ENCODE measurements at places on chromosomes 3 and 15. TPM values are rescaled to one million over a fixed set of nuclear protein-coding genes. Genes with fewer than 3 reads are reported as not detected.

The ITGA11 gene
- 29.6 TPM for total RNA-seq

The RPUSD2 gene
- 13.1 TPM for total RNA-seq

DNA sequence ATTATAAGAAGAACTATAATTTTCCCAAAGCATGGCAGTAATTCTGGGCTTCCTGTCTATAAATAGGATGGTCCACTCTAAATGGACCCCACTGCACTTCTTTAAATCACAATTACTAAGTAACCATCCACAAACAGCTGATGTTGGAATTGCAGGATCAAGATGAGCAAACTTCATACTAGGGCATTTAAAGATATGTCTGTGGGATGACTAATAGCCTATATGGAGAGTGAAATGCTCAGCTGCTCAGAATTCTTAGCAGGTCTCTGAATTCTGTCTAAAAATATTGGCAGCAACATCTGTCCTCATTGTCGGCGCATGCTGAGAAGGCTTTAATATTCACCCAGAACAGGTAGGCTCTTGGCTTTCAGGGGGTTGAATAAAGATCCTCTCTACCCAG, 140.4 kb downstream of the SATB1 start:
- DNase-seq = no peak

GRCh38 chr3:74676-75243, 121.8 kb upstream of the CHL1 start:
- peak; percentile 15 for DNase-seq

Measured in fibroblast of lung (primary cell).